ENCODE measurements at places on chromosomes 2 and 18.

DNA sequence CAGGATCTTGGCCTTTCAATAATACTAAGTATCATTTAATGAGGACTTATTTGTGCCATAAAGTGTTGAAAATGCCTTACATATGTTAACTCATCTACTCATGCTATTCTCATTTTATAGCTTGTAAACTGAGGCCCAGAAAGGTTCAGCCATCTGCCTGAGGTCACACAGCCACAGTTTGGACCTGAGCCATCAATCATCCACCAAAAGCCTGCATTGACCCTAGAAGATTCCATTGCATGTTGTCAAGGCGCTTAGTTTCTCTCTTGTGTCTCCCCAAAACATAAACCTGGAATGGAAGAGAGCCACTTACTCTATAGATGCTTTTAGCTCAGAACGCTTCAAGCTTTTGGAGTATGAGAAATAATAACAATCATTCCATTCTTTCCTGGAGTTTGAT lies 26.8 kb downstream of the NPAS2 start:
- DNase-seq: no peak

DNA sequence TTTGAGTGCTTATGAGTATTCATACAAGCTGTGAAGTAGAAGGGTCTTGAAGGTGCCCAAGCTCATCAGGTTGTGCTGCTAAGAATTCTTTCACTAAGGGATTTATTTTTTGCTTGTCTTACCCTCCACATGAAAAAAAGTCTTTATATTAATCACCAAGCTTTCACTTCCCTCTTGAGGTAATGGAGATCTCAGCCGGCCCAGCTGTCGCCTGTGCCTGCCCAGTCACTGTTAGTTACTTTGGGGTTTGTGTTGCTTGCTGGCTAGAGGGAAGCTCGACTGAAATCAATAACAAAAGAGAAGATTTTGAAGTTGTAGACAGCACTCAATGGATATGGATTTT lies 21.9 kb downstream of the MC2R start:
- DNase-seq: no peak

GRCh38 chr2:28185891-28186290 lies 206.8 kb upstream of the FOSL2 start:
- peak; percentile 84 for DNase-seq

- DNase-seq: no peak
These were observed 143.6 kb downstream of the RTP5 start for GRCh38 chr2:242012956-242013764.

- DNase-seq: no peak
These were observed 132.7 kb downstream of the LRP2 start for GRCh38 chr2:169229590-169229989.

GRCh38 chr2:198220763-198221610 lies 416.6 kb downstream of the PLCL1 start:
- no peak for DNase-seq

GRCh38 chr2:201008296-201008829 lies 44.9 kb upstream of the ORC2 start:
- DNase-seq: no peak

GRCh38 chr2:132037527-132038178 lies 124.1 kb downstream of the ANKRD30BL start:
- DNase-seq: no peak

- DNase-seq: no peak
These were observed 3.3 kb upstream of the WNT10A start for GRCh38 chr2:218877331-218877730.

- no peak for DNase-seq
These were observed 103.9 kb downstream of the MRO start for GRCh38 chr18:50715919-50716318.

- no peak for DNase-seq
These were observed 228.4 kb upstream of the MEX3C start for GRCh38 chr18:51425889-51426288.

DNA sequence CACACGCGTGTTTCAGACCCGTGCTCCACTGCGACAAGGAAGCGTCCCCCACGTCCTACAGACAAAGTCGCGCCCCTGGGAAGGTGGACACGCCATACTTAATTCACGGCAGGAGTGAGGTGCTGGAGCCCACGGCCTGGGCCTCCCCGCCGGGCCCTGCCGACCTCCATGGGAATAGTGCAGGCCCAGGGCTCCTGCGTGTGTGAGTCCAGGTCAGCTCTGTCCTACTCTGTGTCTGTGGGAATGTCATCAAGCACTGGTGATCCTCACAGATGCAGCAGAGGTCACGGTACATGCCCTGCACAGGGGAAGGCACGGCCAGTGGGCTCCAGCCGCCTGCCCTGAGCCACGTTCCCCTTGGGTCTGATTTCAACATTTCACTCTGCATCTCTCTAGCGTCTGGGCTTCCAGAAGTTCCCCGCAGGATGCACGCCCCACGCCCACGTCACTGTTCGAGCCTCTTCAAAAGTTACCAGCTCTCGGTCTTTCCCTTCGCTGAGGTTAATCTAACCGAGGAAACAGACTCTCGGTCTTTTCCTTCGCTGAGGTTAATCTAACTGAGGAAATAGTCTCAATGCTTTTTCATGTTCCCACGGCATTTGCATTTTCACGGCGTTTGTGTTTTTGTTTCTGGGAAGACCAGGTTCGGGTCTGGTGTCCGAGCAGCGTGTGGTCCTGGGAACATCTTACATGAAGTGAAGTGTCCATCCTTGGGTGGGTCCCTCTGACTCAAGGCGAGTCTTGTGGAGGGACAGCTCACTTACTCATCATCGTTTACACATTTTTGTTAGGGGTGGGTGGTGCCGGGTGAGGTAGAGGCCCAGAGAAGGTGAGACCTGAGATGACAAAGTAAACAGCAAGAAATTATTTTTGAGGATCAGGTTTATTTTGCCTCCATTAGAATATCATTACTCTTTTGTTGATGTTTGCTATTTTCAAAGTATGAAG lies 157.3 kb upstream of the ALKAL2 start:
- DNase-seq: no peak

DNA sequence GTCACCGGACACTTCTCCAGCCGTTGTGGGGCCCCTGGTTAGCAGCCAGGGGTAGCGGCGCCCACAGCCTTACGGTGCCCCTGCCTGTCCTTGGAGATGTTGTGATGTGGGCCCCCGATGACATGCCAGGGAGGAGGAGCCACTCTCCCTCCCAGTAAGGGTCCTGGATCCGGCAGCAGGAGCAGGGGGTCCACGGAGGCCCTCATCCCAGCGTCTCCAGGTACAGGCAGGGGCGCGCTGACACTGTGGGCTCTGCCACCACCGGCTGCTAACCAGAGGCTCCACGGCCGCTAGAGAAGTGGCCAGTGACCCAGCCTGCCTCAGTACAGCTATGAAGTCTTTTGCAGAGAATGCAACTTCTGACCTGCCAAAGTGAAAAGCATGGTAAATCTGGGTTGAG lies 121.2 kb downstream of the SPP2 start:
- no peak for DNase-seq

DNA sequence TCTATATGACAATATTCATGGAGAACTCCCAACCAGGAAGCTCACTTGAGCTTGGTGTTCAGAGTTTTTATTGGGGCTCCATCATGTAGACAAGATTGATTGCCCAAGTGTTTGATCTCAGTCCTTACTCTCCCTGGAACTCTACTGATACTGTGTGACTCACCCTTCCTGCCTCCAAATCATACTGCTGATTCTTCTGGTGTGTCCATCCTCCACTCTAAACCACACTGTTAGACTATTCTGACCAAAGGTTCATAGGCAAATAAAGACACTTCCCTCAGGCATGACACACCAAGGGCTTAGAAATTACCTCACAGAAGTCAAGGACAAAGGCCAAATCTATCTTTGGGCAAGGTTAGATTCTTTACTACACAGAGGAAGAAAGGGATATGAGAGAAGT lies 107.9 kb upstream of the CDH20 start:
- DNase-seq: no peak

- DNase-seq: peak; percentile 64
These were observed 77.8 kb upstream of the CCDC195 start for GRCh38 chr2:224793946-224794345.

GRCh38 chr2:11683966-11684365 lies 14.0 kb upstream of the NTSR2 start:
- DNase-seq: no peak

GRCh38 chr18:73235491-73235890 lies 367.7 kb upstream of the NETO1 start:
- peak; percentile 80 for DNase-seq

- no peak for DNase-seq
These were observed 189.2 kb downstream of the OSR1 start for GRCh38 chr2:19169134-19169768.

GRCh38 chr2:60478660-60479059 lies 74.8 kb downstream of the BCL11A start:
- DNase-seq: no peak

- DNase-seq: no peak
These were observed 71.8 kb upstream of the RAB12 start for GRCh38 chr18:8537400-8537799.

GRCh38 chr2:58521803-58522554 lies 280.9 kb upstream of the FANCL start:
- peak; percentile 50 for DNase-seq

DNA sequence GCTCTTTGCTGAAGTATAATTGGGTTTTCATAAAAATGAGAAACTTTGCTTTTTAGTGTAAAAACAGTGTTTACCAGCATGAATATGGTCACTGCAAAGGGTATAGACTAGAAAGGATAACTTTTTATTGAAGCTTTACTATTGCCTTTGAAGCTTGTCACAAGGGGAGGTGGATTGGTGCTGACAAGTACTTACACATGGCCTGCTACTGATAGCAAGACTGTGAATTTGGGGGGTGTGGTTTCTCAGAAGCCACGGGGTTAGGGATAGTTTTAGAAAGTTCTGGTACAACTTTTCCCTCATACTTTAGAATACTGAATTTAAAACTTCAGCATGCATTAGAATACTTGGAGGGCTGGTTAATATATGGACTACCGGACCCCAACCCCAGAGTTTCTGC lies 294.1 kb downstream of the SOCS6 start:
- DNase-seq: no peak

DNA sequence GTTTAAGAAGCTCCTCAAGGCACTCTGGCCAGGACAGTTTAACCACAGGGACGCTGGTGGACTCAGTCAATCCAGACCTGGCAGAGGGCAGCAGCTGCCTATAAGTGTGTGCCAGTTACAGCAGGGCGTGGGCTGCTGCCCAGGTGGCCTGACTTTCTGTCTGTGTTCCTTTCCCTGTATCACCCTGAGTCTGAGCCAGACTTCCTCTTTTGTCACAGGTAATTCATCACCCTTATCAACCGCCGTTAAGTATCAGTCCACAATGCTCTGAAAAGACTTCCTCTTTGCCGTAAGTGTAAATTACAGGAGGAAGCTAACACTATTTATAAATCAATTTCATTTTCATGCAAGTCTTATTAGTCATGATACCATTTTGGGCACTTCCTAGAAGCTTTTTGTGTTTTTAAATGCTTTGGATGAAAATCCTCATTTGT lies 7.0 kb downstream of the LPIN1 start:
- no peak for DNase-seq

DNA sequence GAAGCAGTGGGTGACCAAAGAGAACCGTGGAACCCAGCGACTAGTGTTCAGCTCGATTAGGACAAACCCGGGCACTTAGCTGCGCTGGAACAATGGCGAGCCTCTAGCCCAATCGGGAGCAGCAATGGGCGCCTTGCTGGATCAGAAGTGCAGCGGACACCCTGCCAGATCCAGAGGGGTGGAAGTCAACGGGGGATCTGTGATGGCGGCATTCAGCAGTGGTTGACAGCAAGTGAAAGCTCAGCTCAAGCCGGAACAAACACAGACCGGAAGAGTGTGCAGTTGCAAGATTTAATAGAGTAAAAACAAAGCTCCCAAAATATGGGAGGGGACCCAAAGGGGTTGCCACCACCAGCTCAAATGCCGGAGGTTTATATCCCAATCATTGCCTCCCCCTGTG lies 478.7 kb upstream of the REG3G start:
- no peak for DNase-seq

DNA sequence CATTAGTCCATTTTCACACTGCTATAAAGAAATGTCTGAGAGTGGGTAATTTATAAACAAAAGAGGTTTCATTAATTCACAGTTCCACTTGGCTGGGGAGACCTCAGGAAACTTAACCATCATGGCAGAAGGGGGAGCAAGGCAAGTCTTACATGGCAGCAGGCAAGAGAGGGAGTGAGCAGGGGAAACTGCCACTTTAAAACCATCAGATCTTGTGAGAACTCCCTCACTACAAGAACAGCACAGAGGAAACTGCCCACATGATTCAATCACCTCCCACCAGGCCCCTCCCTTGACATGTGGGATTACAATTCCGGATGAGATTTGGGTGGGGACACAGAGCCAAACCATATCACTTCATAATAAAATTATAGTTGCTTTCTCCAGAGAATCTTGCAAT lies 365.5 kb upstream of the ID2 start:
- no peak for DNase-seq

GRCh38 chr2:227036527-227036926 lies 127.5 kb downstream of the COL4A4 start:
- DNase-seq: no peak

DNA sequence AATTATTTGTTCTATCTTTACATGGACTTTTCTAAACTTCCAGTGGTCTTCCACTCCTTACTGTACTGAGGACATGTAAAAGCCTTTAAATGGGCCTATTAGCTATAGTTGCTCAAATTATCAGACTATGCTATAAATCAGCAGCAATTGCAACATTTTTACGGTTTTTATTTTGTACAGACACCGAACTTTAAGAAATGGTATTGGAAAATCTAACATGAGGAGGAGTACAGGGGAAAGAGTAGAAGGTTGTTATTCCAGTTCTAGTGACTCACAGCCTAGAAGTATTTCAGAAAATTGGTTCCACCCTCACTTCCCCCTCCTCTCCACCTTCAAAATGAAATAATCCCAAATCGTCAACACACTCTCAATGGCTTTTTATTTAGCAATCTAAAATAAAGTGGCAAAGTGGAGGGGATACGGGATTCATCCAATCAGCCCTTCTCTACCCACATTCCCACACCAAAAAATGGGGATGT lies 1.1 kb downstream of the NCKAP1 start:
- peak; percentile 40 for DNase-seq

DNA sequence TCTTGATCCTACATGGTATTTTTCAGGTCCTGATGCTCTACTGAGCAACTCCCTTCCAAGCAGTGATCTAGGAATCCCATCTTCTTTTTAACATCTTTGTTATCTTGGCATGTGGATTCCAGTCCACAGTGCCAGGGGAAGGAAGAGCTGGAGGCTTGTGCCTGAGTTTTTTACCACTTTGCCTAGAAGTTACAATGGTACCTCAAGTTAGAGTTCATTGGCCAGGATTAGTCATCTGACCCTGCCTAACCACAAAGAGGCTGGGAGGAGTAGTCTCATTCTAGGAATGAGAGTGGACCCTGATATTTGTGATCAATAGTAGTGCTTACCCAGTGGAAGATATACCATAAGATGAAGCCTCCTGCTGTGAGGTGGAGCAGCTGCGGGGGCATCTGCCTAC lies 109.3 kb downstream of the ADCYAP1 start:
- no peak for DNase-seq

GRCh38 chr2:76413436-76413835 lies 702.7 kb upstream of the GCFC2 start:
- DNase-seq: no peak
